ENCODE measurements at places on chromosomes 16 and 17.

- no peak for DNase-seq
Observed at GRCh38 chr17:45584092-45585036, 93.8 kb upstream of the PLEKHM1 start.

DNA sequence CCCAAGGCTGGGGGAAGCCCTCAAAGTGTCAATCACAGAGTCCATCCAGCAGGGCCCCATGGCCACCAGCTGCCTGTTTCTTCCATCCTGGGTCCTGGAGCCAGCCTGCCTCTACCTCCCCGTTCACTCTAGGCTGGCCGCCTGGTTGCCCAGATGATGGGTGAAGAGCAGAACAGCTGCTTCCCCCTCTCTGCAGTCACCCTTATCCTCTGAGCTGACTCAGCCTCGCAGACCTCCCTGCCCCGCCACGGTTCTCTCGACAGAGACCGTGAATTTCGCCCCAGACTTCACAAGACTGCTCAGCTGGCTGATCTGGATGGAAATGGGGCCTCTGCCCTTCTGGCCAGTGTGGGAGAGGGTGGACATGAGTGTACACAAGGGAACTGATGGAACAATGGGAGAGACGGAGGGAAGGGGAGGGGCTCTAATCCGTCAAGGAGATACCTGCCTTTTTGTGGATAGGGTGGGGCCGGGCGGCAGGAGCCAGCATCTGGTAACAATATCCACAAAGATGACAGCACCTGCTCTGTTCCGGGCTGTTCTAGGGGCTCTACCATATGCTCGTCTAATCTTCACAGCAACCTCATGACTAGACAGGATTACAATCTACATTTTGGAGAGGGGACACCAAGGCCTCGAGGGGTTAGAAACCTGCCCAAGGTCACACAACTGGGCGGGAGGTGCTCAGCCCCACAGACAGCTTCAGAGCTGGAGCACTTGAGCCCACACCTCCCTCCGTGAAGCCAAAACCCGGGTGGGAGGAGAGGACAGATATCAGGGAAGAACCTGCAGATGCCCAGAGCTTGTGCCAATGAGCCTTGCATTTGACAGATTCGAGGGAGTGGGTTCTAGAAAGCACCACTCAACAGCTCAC lies 136.0 kb downstream of the SDK2 start:
- DNase-seq, result peak; percentile 37

DNA sequence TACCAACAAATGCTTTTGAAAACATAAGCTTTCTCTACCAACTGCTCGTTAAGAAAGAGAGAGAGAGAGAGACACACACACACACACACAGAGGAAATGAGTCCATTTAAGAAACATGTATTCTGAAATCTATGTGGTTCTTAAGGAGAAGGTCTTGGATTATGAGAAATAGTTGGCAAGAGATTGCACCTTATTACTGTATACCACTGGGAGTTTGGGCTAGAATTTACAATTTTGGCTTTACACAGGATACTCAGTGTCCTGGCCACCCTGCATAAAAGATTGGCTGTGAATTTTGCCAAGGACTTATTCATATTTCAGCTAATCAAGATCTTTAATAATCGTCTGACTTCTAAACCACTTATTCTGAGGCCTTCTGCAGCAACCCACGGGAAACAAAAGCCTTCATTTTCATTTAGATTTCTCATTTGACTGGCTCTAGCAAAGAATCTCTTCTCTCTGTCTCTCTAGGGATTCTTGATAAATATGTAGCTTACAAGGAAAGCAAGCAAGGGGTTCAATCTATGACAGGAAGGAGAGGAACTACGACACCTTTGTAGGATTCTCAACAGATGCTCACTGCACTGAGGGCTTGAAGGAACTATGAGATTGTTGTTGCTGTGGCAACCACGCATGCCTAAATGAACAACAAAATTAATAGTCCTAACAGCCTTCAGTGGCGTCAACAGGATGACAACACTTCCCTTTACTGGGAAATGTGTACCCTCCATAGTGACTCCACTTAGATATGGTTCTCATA lies 75.3 kb upstream of the GNAO1 start:
- DNase-seq, result peak; percentile 20

DNA sequence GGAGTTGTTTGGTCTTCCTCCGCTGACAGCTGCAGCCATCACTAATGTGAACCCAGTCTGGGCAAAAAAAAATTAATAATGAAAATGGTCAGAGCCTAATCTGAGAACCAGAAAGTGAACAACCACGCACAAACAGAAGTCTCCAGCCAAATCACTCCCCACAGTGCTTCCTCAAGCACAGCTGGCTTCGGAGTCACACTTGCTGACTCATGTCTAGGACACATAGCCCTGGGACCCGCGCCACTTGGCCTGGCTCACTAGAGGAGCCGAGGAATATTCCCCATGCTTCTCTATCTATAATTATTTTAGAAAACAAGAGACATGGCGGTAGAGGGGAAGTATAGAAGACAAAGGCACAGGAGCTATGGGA lies 109.1 kb downstream of the ZFHX3 start:
- DNase-seq, result no peak

GRCh38 chr17:57603546-57603945 lies 141.6 kb downstream of the CCDC182 start:
- DNase-seq, result peak; percentile 47

GRCh38 chr17:65888649-65889048 lies 303.3 kb downstream of the CEP112 start:
- no peak for DNase-seq

GRCh38 chr16:75230471-75231110 lies 11.8 kb downstream of the CTRB1 start:
- DNase-seq, result no peak

- no peak for DNase-seq
Observed at GRCh38 chr16:22075043-22075757, 17.1 kb upstream of the VWA3A start.

DNA sequence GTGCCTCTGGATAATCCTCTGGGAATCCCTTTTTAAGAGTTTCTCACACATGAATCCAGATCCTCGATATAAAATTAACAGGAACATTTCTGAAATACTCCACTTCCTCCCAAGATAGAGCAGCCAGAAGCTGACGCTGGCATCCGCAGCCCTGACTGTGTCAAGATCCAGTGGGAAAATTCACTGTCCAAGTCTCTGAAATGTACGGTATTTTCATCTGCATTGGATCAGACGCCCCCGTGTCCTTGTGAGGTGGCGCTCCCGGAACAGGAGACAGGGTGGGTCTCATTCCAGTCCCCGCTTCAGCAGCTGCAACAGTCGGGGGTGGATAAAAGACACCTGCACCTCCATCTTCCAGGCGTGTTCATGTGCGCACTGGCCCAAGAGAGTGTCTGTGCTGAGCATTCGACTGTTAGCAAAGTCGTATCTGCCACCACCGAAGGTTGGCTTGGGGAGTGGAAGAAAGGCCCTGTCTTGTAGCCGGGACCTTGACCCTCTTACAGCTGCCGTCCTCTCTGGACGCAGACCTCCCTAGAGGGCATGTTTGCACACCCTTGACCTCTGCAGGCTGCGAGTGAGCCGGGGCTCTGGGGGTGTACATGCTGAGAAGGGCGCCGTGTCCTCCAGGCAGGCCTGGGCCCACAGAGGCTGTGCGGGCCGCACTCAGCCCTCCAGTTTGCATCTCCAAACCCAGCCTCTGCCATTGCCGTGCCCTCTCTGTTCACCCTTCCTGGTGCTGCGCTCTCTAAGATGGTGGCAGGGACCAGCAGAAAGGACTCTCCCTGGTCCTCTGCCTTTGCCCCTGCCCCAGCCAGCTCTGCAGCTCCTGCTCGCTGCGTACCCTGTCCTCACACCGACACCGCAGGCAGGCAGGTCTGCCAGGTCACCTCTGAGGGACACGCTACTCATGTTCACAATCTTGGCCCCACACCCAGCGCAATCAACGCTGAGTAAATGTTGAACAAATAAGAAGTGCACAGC lies 72.0 kb upstream of the CHMP6 start:
- DNase-seq, result no peak

GRCh38 chr17:33023790-33024189 lies 32.1 kb downstream of the SPACA3 start:
- no peak for DNase-seq

DNA sequence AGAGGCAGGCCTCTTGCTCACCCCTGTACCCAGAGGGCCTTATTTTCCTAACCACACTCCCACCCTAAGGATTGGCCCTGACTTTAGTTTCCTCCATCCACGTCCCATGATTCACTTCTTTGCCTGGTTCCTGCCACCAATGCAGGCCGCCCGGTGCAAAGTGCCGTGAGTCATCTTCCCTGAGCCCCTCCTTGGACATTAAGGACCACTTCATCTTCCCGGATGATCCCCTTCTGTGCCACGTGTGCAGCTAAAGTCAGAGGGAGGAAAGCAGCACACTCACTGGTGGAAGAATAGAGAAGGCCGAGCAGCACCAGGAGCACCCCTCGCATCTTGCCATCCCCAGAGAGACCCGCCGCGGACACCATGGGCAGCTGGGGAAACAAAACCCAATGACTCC lies 1.4 kb downstream of the PRSS54 start:
- DNase-seq, result no peak
